A549 (cell line): ENCODE measurements at places on chromosomes 16 and 17. TPM values are rescaled to one million over a fixed set of nuclear protein-coding genes. Genes with fewer than 3 reads are reported as not detected.

The VPS35 gene
- polyA plus RNA-seq = 82.3 to 92.1 TPM (median 83.0 TPM) in 3 replicates

The C17orf78 gene
- not detected in 3 replicates for polyA plus RNA-seq

The DNAI2 gene
- polyA plus RNA-seq = not detected in 3 replicates

The SMIM36 gene
- not detected in 3 replicates for polyA plus RNA-seq

The CCL1 gene
- not detected in 3 replicates for polyA plus RNA-seq

The TMEM238L gene
- polyA plus RNA-seq = not detected in 3 replicates

DNA sequence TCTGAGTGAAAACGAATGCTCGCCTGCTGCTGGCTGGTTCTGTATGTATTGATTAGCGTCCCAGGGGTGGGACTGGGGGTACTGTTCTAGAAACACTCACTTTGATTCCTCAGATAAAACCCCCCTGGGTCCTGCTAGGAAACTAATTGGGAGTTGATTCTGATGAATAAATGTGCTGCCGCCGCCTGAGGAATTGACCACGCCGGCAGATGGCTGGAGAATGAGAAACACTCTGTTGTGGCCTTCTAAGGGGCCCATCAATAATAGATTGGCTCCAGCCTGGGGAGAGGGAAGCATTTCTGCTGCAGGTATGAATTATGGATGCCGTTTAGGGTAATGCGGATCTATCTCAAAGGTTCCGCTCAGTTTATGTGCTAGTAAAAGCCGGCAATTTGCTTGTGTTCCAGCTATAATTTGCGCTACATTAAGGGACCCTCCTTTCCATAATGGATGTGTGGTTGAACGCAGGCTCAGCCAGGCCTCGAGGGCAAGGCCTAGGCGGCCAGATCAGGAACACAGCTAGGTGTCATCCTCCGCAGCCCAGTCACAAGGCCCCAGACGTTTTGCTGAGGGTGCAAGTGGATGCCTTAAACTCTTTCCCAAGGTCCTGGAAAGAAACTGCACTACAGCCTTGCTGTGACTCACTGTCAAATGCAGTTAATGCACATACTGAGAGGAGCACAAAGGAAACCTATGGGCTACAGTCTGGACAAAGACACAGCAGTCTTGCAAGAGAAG lies 132.2 kb upstream of the HS3ST2 start:
- DNase-seq = no peak

GRCh38 chr17:79627766-79628690 lies 17.2 kb upstream of the RBFOX3 start:
- DNase-seq = no peak

DNA sequence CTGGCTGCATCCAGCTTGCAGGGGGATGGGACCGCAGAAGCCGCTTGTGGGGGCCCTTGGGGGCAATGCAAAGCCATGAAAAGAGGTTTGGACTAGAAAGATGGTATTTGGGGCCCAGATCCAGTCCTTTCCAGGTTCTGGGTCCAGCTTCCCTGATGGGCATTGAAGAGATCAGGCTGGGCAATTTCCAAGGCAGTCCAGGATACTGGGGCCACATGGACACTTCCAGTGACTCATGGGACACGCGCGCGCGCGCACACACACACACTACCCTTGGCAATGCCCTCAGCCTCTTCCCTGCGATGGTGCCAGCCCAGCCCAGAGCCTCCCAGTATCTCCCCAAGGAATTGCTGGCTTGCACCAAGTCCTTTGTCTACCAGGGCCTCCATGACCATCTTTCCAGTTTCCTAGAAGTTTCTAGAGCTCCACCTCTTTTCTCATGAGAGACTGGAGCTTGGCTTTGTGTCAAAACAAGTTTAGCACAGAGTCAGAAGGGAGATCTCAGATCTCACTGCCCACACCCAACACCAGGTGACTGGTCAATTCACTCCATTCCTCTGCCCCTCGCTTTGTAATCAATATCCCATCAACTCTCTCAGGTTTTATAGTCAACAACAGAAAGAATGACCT lies 44.3 kb downstream of the WNT3 start:
- peak; percentile 47 for DNase-seq

DNA sequence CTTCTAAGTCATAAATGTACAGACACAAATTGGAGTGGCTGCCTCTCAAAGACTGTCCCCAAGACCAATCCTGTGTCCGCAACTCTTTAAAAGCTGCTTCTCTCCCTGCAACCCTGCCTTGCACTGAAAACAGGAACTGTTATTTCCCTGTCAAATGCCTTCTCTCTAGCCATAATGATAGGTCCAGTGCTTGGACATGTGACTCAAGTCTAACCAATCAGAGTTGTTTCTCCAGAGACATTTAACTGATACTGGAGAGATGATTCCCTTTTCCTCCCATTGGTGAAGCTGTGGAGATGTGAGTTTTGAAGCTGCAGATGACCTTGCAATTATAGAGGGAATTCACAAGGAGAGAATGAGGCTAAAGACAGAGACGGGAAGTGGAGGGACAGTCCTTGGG lies 253.3 kb upstream of the CDH5 start:
- no peak for DNase-seq

- no peak for DNase-seq
These were observed 216.6 kb upstream of the KCNJ16 start for GRCh38 chr17:69858460-69858859.

DNA sequence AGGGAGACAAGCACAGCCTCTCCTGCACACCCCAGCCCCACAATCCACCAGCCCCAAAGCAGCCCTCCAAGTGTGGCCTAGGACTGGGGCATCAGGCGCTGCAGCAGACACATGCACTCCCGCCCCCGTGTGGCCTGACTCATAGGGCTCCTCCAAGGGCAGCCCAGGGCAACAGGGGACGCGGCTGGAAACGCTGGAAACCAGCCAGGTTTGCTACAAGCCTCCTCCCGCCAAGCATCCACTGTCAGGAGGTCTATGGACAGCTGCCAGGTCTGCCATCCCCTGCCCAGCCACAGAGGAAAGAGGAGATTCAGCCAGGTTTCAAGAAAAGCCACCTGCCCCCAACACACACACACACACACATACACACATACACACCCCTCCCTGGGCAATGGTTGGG lies 25.8 kb downstream of the SRCIN1 start:
- peak; percentile 68 for DNase-seq

DNA sequence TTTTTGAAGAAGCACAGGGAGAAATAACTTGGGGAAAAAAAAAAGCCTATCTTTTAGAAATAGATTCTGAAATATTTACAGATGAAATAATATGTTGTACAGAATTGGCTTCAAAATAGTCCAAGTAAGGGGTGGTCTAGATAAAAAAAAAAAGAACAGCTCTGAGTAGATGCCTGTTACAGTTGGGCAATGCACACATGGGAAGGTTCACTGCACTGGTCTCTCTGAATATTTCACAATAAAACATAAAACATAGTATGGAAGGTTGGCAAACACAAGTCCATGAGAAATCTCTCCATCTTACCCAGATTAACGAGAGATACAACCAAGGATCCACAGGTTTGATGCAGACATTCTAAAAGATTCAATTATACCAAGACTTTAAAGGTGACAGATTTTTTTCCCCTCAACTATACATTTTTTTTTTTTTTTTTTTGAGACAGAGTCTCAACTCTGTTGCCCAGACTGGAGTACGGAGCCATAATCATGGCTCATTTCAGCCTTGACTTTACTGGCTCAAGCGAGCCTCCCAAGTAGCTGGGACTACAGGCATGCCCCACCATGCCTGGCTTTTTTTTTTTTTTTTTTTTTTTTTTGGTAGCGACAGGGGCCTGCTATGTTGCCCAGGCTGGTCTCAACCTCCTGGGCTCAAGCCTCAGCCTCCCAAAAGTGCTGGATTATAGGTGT lies 58.0 kb downstream of the KANSL1 start:
- DNase-seq = no peak
